ENCODE measurements at places on chromosomes 11 and 22.

- no peak for DNase-seq
These were observed 461 bp downstream of the TBC1D10A start for GRCh38 chr22:30326255-30326705.

GRCh38 chr11:26350002-26350401 lies 18.1 kb downstream of the ANO3 start:
- DNase-seq = no peak

DNA sequence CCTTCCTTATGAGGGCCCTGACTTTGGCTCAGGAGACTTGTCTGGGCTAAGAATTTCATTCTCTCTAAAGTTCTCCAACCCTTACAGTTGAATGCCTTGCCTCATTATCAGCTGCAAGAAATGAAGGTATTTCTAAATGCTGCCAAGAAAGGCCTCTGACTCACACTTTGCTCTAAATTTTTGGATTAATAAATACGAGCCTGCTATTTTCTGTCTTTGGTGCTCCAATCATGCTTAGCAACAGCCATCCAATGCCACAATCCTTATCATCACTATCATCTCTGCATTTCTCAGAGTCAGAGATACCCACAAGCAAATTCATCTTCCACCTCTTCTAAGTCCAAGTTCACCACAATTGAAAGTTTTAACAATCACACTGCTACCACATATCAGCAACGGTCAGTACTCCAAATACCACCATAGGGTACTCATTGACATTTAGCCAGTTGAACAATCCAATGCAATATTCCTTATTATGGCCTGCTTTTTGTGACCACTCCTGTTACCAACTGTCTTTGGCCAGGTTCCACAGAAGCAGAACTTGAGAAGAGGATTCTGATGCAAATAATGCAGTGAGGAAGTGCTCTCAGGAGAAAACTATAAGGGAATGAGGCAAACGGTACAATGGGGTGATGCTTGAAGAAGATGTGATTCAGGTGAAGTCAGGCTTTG lies 5.7 kb downstream of the PATE2 start:
- no peak for DNase-seq

GRCh38 chr22:24403346-24403745 lies 24.1 kb upstream of the ADORA2A start:
- DNase-seq = no peak

DNA sequence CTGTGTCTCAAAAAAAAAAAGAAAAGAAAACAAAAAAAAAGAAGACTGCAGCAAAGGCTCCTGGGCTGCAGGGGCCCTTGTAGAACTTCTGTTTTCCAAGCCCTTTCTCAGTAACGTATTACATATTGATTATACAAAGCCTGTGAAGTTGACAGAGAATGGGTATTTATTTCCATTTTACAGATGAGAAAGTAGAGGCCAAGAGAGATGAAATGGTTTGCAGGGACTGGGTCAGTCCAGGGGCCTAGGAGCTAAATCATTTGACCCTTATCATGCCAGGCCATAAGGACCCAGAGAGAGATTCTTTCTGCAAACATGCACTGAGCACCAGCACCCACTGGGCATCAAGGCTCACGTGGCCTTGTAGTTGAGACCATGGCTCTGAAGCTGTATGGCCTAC lies 4.5 kb downstream of the PPP2R5B start:
- DNase-seq = no peak

GRCh38 chr22:31945443-31945855 lies 1.1 kb downstream of the YWHAH start:
- DNase-seq = no peak

GRCh38 chr11:45224766-45225165 lies 61.4 kb downstream of the SYT13 start:
- no peak for DNase-seq

GRCh38 chr11:9490376-9490775 lies 29.6 kb downstream of the ZNF143 start:
- DNase-seq = no peak

GRCh38 chr22:24489011-24489410 lies 6.1 kb upstream of the UPB1 start:
- DNase-seq = no peak

DNA sequence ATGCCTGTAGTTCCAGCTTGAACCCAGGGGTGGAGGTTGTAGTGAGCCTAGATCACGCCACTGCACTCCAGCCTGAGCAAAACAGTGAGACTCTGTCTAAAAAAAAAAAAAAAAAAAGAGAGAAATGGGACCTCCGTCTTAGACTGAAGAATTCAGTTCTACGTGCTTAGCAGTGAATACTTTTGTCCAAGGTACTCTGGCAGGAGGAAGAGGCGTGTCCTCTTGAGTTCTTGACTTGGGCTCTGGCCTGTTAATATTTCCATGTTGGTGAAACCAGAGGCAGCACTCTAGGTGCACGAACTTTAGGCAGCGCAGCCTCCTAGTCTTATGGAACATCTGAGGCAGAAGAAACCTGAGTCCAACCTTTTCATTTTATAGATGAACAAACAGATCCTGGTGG lies 2.4 kb downstream of the HMBS start:
- no peak for DNase-seq

DNA sequence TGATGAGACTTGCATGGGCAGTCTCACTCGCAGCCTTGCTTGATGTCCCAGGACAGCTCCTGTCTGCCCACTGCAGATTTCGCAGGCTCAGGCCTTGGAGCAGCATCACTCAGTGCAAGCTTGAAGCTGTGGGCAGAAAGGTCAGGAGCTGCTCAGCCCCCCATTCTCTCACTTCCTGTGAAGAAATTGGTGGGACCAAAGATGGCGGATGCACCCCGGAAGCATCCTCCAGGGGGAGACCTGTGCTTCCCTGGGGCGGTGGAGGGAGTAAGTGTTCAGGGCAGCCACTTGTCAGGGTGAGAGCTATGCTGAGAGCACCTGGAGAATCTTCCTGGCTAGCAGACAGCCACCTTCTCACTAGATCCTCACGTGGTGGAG lies 11.3 kb downstream of the PLAAT2 start:
- no peak for DNase-seq

DNA sequence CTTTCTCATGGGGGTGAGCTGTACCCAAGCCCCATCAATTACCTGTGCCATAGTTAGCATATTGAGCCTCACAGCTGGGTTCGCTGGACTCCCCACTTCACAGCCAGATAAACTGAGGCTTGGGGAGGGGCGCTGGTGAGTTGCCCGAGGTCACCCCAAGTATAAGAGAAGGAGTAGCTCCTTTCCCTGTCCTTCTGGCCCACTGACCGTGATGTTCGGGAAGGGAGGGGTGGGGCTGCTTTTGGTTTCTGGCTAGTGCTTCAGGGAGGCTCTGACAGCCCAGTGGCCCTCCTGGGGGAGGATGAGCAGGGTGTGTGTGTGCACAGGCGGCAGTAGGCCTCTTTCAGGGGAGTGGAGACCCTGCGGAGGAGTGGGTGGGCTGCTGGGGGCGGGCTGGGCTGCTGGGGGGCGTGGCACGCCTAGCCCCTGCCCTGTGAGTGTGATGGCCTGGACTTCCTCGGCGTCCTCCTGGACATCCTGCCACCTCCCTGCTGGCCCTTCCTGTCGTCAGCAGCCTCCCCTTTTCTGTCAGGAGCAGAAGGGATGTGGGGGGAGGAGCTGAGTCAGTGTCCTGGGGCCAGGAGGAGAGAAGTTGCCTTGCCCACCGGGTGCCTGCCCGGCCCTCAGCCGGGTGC lies 50.3 kb downstream of the TRIOBP start:
- DNase-seq = no peak

GRCh38 chr22:36775586-36775963 lies 344 bp downstream of the IFT27 start:
- no peak for DNase-seq

DNA sequence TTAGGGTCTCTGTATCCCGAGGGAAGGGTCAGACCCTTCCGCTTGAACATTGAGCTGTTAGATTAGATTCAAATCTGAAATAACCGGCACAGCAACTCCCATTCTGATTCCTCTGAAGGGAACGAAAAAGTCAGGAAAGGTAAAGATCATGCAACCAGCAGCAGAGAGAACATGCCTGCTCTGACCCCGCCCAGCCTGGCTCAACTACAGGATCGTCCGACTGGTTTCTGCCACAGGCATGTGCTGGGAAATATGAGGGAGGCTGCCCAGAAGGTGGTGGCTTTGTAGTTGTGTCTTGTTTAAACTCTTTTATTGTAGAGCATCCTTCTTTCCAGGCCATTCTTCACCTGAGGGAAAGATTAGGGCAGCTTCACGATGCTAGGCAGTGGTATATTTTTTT lies 5.0 kb upstream of the MTNR1B start:
- DNase-seq = no peak

GRCh38 chr11:122823564-122823963 lies 14.7 kb upstream of the CRTAM start:
- no peak for DNase-seq

- no peak for DNase-seq
These were observed 284.3 kb upstream of the ISX start for GRCh38 chr22:34781681-34782080.

GRCh38 chr11:31160504-31161422 lies 208.8 kb downstream of the DCDC1 start:
- no peak for DNase-seq

DNA sequence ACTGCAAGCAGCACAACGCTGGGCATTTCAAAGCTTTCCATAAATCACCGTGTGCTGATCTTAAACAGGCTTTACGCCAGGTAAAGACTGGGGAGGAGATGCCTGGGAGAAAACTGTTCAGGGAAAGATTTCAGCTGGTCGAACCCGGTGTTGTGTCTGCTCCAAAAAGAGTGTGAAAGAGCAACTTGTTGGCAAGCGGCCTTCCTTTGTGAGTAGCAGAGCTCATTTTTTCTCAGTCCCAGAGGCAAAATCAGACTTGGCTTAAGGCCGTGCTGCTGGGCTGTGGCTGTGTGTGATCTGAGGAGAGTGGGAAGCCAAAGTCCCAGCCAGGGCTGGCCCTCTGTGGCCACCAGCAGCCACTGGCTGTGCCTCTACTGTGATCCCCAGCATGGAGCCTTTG lies 75.7 kb upstream of the E2F8 start:
- DNase-seq = no peak

DNA sequence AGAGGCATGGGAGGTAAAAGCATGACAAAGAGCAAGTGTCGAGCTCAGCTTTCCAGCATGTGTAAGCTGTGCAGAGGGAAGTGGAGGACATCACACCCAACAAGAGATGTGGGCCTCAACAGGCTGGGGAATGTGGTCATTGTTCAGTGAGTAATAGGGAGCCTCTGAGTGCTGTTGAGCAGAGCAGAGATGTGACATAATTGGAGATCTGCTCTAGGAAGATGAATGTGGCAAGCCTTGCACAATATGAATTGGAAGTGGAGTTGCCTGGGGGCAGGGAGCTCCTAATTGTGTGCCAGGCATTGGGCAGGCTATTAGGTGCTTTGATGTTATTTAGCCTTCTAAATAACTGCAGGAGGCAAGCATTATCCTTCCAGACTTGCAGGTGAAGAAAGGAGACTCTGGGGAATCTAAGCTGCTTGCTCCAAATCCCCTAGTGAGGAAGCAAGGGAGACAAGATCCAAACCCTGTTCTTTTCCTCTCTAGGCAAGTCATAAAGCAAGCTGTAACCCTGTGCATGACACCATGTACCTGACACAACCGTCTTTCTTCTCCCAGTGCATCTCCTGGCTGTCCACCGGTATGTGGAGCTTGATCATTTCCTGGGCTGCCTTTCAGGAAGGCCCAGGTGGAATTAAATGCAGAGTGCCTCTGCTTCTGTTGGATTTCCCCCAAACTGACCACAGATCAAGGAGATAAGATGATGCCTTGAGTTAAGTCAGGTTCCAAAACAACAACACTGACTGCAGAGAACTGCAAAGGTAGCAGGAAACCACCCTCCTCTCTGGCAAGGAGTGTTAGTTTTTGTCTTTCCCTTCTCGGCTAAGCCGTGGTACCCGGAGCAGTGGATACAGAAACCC lies 221.4 kb downstream of the TENM4 start:
- DNase-seq = no peak

DNA sequence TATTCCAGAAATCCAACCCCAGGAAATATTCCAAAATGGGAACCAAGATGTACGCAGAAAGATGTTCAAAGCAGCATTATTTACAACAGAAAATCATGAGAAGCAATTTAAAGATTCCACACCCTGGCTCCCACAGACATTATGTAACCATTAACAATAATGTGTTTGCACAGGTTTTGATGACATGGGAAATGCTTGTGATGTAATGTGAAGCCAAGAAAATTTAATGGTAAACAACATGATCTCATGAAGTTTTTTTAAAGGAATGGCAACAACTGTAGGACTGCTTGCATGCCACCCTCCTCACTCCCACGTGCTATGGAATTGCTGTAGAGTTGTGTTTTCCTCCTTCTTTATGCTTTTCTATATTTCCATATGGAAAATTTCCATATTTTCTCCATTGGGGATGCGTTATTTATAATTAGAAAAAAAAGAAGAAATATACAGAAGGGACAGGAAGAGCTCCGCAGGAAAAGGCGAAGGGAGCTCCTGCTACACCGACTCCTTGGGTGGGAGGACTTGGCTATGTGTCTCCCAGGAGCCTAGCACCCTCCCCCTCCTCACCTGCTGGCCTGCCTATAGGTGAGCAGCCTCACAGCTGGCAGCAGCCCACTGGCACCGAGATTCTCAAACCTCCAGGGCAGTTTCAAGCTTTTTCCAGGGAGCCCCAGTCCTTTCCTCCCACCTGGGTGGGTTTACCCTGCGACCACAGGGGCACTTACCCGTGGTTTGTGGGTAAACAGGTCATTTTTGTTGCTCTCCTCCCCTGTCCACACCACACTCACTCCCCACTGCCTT lies 20.9 kb downstream of the LRFN4 start:
- DNase-seq = no peak

- no peak for DNase-seq
These were observed 7.7 kb downstream of the RNF141 start for GRCh38 chr11:10533323-10533722.

- no peak for DNase-seq
These were observed 31.9 kb downstream of the ANKK1 start for GRCh38 chr11:113419454-113420003.

DNA sequence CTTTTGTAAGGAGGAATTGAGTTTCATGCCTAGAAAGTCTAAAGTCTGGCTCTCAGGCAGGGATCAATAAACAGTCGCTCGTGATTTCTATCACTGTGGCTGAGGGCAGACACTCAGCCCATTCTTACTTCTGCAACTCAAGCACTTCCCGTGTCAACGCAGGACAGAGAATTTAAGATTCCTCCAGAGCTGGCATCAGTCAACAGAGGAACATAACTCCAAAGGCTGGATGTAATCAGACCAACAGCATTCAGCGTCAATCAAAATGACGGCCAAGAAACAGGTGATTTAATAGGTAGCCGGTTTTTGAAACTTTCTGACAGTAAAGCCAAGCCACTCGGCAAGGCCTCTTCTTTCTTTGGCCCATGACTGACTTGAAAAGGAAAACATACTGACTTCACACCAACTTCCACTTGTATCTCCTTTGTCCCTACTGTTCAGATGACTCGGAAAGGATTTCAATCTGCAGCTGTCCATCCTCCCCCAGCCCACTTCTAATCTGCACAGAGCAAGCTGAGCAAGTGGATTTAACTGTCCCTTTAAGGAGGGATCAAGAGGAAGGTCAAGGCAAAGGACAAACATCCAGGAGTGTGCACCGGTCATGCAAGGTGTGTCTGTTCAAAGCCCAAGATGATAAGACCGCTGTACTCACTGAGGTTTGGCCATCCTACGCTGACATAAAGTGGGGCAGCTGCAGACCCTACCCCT lies 9.5 kb downstream of the VPS37C start:
- no peak for DNase-seq

GRCh38 chr22:47257976-47258375 lies 495.5 kb downstream of the TBC1D22A start:
- no peak for DNase-seq

- no peak for DNase-seq
These were observed 39.8 kb downstream of the CSTPP1 start for GRCh38 chr11:46976182-46976854.

All from stimulated activated CD8-positive, alpha-beta memory T cell treated with anti-CD3 and anti-CD28 coated beads, Interleukin-4, amount 100 ng/mL, for 4 hours (primary cell).